AG10803 (cell line): ENCODE measurements at places on chromosomes 13 and 19.

DNA sequence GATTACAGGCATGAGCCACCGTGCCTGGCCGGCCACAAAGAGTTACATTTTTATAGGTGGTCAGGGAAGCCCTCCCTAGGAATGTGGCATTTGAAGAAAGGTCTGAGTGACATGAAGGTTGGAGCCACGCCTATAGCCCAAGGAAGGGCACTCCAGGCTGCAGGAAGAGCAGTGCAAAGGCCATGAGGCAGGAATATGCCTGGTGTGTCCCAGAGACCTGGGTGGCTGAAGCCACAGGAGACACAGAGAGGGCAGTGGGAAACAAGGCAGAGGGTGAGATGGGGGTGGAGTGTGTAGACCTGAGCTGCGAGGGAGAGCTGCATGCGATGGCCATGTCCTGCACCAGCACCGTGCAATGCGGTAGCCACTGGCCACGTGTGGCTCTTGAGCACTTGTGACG is 4.9 kb downstream of the PNMA8B start:
- no peak for DNase-seq

GRCh38 chr13:25378528-25378927 is 6.8 kb downstream of the ATP8A2 start:
- DNase-seq, result no peak

DNA sequence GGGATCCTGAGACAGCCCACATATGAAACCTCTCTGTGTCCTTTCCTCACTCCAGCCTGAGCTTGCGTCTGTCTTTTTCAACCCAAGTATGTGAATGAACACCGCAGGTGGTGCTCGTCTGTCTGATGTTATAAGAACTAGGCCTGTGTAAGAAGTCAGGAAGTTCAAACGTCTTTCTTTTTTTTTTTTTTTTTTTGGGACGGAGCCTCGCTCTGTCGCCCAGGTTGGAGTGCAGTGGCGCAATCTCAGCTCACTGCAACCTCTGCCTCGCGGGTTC is 92.3 kb downstream of the ANKRD10 start:
- no peak for DNase-seq

DNA sequence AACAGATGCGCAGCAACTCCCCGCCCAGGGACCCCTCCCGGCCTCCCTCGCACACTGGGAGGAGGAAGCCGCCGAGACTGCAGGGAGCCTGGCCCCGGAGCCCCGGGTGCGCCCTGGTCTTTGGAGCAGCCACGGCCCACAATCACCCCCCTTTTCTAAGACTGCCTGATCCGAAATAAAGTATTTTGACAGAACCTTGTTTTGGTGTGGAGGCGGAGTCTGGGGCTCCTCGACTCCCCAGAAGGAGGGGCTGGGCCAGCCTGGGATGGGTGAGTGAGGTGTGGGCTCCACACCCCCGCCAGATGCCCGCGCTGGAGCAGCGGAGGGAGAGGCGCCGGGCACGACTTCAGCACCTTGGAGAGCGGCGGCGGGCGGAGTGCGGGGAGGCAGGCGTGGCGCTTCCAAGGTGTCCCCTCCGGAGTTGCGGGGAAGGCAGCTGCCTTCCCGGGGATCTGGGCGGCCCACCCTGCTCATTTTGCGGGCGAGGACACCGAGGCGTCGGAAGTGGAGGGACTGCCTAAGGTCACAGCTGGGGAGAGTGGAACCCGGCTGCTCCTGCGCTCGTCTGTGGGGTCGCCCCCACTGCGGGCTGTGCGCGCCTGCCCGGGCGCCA is 9.4 kb downstream of the SIRT6 start:
- peak; percentile 11 for DNase-seq

GRCh38 chr19:29796173-29796573 is 15.6 kb upstream of the CCNE1 start:
- no peak for DNase-seq

DNA sequence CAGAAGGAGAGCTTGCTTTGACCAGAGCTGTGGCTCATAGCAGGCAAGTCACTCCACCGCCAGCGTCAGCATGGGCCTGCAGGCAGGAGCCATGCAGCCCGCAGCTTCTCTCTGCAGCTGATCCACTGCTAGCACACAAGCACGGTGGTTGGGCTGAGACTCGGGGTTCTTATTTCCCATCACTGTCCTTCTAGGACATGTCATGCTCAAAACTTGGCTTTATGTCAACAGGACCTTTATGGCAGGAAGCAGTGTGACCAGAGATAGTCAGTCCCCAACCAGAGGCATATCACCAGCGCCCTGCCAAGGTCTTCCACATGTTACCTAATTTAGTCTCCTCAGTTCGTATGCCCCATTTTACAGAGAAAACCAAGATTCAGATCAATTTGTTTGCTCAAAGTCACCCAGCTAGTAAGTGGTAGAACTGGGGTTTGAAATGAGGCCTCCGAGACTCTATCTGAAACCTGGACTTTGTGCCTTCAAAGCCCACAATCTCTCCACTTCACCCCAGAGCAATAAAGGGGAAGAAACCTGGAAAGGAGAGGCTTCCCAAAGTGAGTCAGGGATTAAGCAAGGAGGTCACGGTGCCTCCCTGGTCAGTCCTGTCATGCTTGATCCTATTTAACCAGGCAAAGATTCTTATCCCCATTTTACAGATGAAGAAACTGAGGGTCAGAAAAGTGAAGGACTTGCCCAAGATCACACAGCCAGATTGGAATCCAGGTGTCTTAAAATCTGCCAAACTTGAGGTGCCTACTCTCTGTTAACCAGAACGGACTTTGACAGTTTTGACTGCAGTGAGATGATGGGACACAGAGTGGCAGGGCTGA is 5.1 kb downstream of the TMEM272 start:
- no peak for DNase-seq

GRCh38 chr13:99827011-99827772 is 144.4 kb downstream of the ZIC5 start:
- no peak for DNase-seq

- no peak for DNase-seq
Observed at GRCh38 chr13:27194209-27194608, 22.6 kb upstream of the USP12 start.

DNA sequence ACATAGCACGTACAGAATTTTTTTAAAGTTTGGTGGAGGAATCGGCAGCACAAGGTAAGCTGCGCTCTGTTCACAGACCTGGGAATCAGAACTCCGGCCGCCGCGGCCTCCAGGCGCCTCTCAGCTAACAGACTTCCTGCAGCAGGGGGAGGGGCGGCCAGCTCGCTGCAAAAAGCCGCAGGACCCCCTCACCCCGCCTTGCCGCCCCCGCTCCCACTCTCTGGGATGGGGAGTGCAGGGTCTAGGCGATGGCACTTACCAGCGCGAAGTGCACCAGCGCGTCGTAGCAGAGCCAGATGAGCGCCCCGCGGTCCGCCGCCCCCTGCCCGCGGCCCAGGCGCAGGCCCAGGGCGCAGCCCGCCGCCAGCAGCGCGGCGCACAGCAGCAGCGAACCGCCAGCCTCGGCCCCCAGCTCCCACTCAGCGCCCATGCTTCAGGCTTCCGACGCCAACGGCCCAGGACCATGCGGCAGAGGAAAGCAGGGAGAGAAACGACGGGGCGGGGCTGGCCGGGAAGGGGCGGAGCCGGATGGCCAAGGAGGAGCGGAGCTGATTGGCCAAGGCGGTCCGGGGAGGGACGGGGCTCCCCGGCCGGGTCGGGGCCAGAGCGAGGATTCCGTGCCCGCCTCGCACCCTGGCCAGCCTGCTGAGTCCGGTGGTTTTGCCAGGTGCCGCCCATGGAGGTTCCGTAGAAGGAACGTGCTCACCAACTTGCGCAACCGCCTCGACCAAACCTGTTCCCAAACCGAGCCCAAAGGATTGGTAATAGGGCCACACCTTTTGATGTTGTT is at the start of gene EBPL:
EBPL (minus strand) TSS at position 492 of the 790 bp plus-strand sequence; CDS start at position 430, 62 bp downstream.
- DNase-seq, result peak; percentile 80

DNA sequence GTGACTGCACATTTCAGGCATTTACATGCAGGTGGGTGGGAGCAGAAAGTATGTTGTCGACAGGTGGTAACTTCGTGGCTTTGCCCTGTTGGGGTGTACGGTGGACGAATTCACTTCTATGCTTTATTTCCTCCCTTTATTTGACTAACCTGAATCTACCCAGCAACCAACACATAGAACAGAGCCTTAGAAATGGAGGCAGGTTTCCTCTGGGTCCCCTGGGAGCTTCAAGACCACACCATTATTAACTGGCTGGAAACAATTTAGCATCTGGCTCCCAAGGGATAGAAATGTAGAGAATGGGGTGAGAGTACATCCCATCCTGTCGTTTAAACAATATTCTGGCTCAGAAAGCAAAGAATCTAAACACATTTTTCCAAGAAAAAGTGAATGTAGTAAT is 244.4 kb downstream of the DLEU7 start:
- DNase-seq, result no peak

DNA sequence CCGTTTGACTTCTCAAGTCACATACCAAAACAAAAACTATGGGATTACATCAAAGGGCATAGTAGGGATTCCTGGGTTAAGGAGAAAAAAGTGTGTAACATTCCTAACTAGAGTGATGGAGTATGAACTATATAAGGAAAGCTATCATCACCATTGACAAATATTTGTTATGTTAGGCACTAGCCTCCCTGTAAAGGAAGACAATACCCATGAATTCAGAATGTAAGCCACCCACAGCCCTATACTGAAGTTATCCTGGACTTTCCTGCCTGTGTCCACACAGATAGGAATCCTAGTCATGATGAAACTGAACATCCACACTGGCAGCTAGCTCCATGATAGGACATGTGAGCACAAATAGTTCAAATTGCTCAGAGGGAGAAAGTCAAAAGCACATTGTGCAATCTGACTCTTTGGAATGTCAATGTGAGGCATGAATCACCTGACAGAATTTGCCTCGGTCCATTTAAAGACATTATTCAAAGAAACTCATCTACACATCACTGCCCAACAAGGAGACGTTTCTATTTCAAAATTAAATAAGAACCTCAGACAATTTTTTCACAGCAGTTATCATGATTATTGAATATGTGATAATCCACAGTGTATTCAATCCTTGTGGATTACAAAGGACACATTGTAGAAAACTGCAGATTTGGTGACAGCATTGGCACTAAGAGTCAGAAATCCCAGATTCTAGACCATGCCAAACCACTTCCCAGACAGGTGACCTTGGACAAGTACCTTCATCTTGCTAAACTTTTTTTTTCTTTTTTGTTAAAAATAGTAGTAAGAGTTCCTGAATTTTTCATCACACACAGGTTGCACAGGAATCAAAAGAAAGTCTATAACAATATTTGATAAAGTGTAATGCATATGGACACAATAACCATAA is 529.3 kb downstream of the IRS2 start:
- DNase-seq, result peak; percentile 100

- DNase-seq, result no peak
Observed at GRCh38 chr13:20150561-20150960, 10.3 kb downstream of the GJA3 start.
